Activated naive CD4-positive, alpha-beta T cell treated with anti-CD3 and anti-CD28 coated beads for 36 hours (primary cell): ENCODE measurements at places on chromosomes 12 and 14. TPM values are rescaled to one million over a fixed set of nuclear protein-coding genes. Genes with fewer than 3 reads are reported as not detected.

The TMEM229B gene
- 0.64 TPM for total RNA-seq

GRCh38 chr12:55780685-55781084 lies 36.8 kb downstream of the SARNP start:
- H3K36me3 ChIP-seq = peaks cover 24% of the 10 kb centered on the region
- no peak overlapping the region for H3K4me3 ChIP-seq
- H3K27me3 ChIP-seq = no peaks in the 10 kb centered on the region
- DNase-seq = no peak
- no peaks in the 10 kb centered on the region for H3K4me1 ChIP-seq

DNA sequence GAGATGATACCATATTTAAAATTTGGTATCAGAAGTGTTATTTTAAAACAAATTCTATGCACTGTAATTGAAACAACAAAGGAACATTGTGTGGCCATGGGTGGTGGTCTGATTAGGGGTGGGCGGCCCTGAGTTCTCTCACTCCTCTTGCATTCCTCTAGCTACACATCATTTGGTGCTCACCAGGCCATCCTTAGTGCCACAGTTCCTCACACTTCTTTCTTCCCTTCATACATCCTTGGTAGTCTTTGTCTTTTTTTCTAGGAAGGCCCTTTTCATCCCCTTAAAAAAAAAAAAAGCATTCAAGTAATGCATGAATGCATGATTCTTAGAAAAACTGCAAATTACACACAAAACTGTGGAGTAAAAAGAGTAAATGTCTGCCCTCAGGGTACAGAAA lies 2.4 kb upstream of the MANSC4 start:
- no peak overlapping the region for H3K27ac ChIP-seq
- no peak overlapping the region for H3K4me3 ChIP-seq
- H3K4me1 ChIP-seq = peaks cover 44% of the 10 kb centered on the region

GRCh38 chr14:95182379-95182778 lies 25.1 kb upstream of the DICER1 start:
- no peak overlapping the region for H3K4me3 ChIP-seq
- DNase-seq = no peak
- peaks cover 18% of the 10 kb centered on the region for H3K27me3 ChIP-seq

GRCh38 chr12:88836156-88836555 lies 255.9 kb upstream of the KITLG start:
- no peaks in the 10 kb centered on the region for H3K27me3 ChIP-seq
- H3K4me1 ChIP-seq = no peaks in the 10 kb centered on the region
- no peak overlapping the region for H3K27ac ChIP-seq
- H3K36me3 ChIP-seq = no peaks in the 10 kb centered on the region
- no peak overlapping the region for H3K4me3 ChIP-seq
- no peak for DNase-seq
